ENCODE measurements at places on chromosomes 1 and 21.

- DNase-seq, result no peak
These were observed 73.2 kb upstream of the CNIH3 start for GRCh38 chr1:224542783-224543440.

DNA sequence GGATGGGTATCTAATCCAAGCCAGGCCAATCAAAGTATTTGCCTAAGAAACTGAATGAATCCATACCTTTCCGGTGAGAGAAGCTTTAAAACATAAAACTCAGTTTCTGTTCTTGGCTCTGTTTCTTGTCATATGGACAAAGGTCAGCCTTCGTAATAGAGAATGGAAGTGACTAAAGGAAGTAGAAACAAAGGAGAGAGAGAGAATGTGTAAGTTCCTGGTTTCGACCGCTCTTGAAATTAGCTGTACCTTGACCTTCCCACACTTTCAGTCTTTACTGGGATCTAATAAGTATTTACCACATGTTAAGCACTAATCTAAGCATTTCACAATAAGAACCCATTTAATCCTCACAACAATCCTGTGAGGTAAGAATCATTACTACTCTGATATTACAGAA is 19.6 kb upstream of the CLCA4 start:
- no peak for DNase-seq

- DNase-seq, result no peak
These were observed 36.9 kb upstream of the KCNE1 start for GRCh38 chr21:34548781-34549376.

GRCh38 chr1:31764312-31765040 is at the start of gene ADGRB2:
TSS of gene ADGRB2 (minus strand) at chr1:31764340. CDS start at chr1:31757221, 7,119 bp downstream.
- DNase-seq, result no peak

GRCh38 chr1:39266792-39267191 is 62.3 kb downstream of the MACF1 start:
- no peak for DNase-seq

- DNase-seq, result no peak
These were observed 12.8 kb upstream of the RNU1-2 start for GRCh38 chr1:16882986-16883385.
